ENCODE measurements at places on chromosomes 12 and 14. TPM values are rescaled to one million over a fixed set of nuclear protein-coding genes. Genes with fewer than 3 reads are reported as not detected.

Gene CIROP
- not detected for total RNA-seq

Gene RPL6
- total RNA-seq: 798 TPM

Gene SYT10
- total RNA-seq: 15.2 TPM

Gene OTUB2
- 11.3 TPM for total RNA-seq

Gene GPRC5A
- 0.23 TPM for total RNA-seq

Gene GZMB
- total RNA-seq: not detected

Gene GLI1
- 1.6 TPM for total RNA-seq

Gene ASIC1
- 31.1 TPM for total RNA-seq

Gene PTCSC3
- total RNA-seq: 0.69 TPM

Gene TMEM253
- not detected for total RNA-seq

Gene AQP6
- 0.46 TPM for total RNA-seq

Gene ACRBP
- total RNA-seq: 0.46 TPM

Gene FAR2
- total RNA-seq: 75.9 TPM

Gene CAPS2
- total RNA-seq: 19.1 TPM

Gene DCTN2
- total RNA-seq: 127 TPM

Gene RBM23
- 69.9 TPM for total RNA-seq

Gene RND1
- total RNA-seq: 26.1 TPM

Gene CCDC184
- 30.9 TPM for total RNA-seq

Gene FAM181A
- 6.7 TPM for total RNA-seq

Gene DDX11
- total RNA-seq: 13.8 TPM

Gene KRT7
- not detected for total RNA-seq

Gene TAS2R9
- 0.92 TPM for total RNA-seq

Gene SLC6A15
- 82.8 TPM for total RNA-seq

Gene TAS2R31
- 8.1 TPM for total RNA-seq

Gene TAS2R20
- 10.4 TPM for total RNA-seq

Measured in diencephalon (tissue), 1 donor.